ENCODE measurements at places on chromosomes 11 and 22. TPM values are rescaled to one million over a fixed set of nuclear protein-coding genes. Genes with fewer than 3 reads are reported as not detected.

OR5D18 gene
- not detected for total RNA-seq

PATL1 gene
- 10.9 TPM for total RNA-seq

LRRC55 gene
- 0.53 TPM for total RNA-seq

CPSF7 gene
- 32.9 TPM for total RNA-seq

IL17REL gene
- total RNA-seq, result not detected

ROBO4 gene
- 19.7 TPM for total RNA-seq

ROM1 gene
- total RNA-seq, result 1.3 TPM

FOLR2 gene
- total RNA-seq, result 19.6 TPM

MUC5AC gene
- total RNA-seq, result not detected

CHST1 gene
- total RNA-seq, result 2.7 TPM

LRRC10B gene
- not detected for total RNA-seq

OR52I2 gene
- total RNA-seq, result not detected

OR51I1 gene
- total RNA-seq, result 0.63 TPM

IFITM10 gene
- total RNA-seq, result 1.0 TPM

PTDSS2 gene
- total RNA-seq, result 13.5 TPM

TYR gene
- total RNA-seq, result not detected

TIMP3 gene
- 217 TPM for total RNA-seq

CD248 gene
- total RNA-seq, result 28.7 TPM

FIBIN gene
- total RNA-seq, result 46.9 TPM

CHRDL2 gene
- total RNA-seq, result 0.69 TPM

NCAM1 gene
- total RNA-seq, result 114 TPM

Measured in urinary bladder (tissue), 4 donors.